H1 (cell line): ENCODE measurements at places on chromosomes 3 and 15. TPM values are rescaled to one million over a fixed set of nuclear protein-coding genes. Genes with fewer than 3 reads are reported as not detected.

The GOLGA6B gene
- not detected in 2 replicates for total RNA-seq

DNA sequence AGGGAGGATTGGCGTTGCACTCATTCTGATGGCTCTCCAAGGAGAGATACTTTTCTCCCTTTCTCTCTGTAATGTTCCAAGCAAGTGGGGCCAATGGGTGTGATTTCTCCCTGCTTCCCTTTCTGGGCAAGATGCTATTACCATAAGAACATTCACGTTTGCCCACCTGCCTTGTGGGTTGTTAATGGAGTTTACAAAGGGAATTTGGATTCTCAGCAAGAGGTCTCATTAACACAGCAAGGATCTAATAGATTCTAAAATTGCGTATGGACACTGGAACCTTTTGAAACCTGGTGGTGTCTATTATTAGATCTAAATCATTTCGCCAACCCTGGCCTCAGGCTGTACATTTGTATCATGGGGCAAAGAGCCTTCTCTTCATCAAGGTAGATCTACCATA, 74.1 kb downstream of the SLCO3A1 start:
- no peak for DNase-seq

The RTP3 gene
- 0.33 TPM in 1 of 2 replicates, not detected in the other for total RNA-seq

The OR5K2 gene
- not detected in 2 replicates for total RNA-seq

The GABRR3 gene
- total RNA-seq = not detected in 2 replicates

The RPL39L gene
- 67.7 and 77.0 TPM in 2 replicates for total RNA-seq

DNA sequence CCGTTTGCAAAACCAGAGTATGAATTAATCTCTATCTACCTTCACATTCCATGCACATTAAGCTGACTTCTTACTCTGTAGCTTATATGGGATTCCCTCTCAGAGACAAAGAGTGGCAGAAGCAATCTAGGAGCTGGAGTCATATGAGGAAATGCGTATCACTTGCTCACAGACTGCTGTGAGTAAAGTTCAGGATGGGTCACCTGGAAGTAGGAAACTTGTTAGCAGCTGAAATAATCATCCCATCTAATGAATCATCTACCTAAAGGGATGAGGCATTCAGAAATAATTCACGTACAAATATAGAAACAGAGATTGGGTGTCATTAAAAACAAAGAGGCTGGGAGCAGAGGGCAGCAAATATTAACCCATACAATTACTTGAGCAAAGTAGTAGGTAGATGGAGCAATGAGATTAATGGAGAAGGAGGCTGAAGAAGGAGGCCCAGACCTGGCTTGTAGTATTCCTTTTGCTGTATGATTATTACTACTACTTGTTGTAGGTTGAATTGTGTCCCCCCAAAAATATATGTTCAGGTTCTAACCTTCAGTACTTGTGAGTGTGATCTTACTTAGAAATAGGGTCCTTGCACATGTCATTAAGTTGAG, 866.3 kb downstream of the ROBO2 start:
- no peak for DNase-seq

The SPINK8 gene
- not detected in 2 replicates for total RNA-seq

The FAM43A gene
- total RNA-seq = 2.6 and 2.9 TPM in 2 replicates

The TRAT1 gene
- total RNA-seq = not detected in 2 replicates

GRCh38 chr3:158152186-158152585, 42.3 kb downstream of the RSRC1 start:
- DNase-seq = no peak

GRCh38 chr15:90456236-90456635, 68.2 kb downstream of the IQGAP1 start:
- DNase-seq = peak; percentile 3

The C3orf85 gene
- total RNA-seq = not detected in 2 replicates

GRCh38 chr15:45182996-45183395, 4.8 kb downstream of the SHF start:
- DNase-seq = no peak

The NTRK3 gene
- 4.5 and 4.6 TPM in 2 replicates for total RNA-seq

DNA sequence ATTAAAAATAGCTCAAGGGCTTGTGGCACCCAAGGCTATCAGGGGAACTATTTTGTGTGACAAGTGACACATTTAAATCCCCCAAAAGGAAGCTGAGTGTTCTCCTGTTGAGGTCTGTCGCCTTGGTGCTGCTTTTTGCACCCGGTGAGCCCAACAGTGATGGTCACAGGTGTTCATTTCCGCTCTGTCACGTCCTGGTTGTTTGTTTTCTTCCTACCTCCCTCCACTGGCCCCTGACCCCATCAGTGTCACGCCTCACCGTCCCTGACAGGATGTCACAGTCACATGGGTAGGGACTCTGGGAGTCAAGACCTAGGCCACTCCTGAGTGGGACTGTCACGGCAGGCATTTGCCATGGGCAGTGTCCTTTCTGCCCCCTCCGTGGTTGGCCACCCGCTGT, 11.2 kb downstream of the SLCO3A1 start:
- DNase-seq = no peak

The SPRED1 gene
- total RNA-seq = 30.3 and 32.6 TPM in 2 replicates

DNA sequence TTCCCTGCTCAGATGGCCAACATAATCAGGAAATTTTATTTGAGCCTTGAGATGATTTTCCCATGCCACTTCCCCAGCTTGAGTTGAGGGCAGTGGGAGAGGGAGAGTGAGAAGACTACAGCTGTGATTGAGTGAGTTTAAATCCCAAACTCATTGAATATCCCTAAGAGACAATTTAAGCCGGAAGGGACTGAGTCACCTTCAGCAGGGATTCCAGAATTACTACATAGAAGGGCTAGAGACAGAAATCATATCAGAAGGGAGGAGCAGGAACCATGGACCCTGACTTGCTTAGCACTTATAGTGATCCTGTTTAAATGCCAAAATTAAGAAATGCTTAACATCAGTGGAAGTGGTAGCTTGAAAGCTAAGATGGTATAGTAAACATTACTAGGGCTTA, 312.2 kb upstream of the SLCO3A1 start:
- no peak for DNase-seq

DNA sequence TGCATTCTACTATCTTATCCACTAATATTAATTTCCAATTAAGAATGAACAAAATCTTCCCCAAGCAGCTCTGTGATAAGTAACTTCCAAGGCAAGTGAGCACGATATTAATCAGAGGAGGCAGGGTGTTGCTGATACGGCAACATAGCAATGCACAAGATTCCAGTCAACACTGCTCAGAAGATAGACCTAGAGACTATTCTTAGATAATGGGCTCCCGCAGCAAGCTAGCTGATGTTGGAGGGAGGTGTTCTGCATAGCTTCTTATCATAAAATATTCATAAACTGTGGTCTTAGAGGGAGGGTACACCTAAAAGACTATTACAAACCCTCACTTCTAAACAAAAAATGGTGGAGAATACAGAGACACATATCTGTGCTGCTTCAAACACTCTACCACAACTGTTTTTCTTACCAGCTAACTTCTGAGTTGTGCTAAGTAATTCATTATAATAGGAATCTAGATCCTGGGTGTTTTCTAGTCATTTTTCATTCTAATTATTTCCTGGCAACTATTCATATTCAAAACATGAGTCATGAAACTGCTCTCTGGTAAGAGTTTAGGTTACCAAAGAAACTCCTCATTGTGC, 382.0 kb upstream of the SOX14 start:
- no peak for DNase-seq

- peak; percentile 40 for DNase-seq
These were observed 83.5 kb upstream of the ABHD17C start for GRCh38 chr15:80611543-80612080.

- peak; percentile 58 for DNase-seq
These were observed 408.9 kb upstream of the THBS1 start for GRCh38 chr15:39171944-39172368.

DNA sequence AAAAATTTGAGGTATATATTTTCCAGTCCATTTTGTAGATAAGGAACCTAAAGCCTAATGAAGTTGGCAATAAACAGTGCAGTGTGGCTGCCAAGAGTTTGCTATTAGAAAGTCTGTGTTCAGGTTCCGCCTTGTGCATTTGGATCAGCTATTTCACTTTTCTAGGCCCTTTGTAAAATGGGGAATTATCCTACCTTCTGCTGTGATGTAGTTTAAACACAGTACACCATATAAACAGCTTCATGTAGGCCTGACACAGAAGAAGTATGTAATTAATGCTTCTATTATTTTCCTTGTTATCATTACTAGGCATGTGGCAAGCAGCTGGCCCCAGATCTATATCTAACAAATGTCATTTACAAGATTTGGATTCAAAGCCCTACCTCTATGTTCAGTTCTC, 456.3 kb downstream of the GABRG3 start:
- no peak for DNase-seq

The COX5A gene
- total RNA-seq = 367 and 373 TPM in 2 replicates

DNA sequence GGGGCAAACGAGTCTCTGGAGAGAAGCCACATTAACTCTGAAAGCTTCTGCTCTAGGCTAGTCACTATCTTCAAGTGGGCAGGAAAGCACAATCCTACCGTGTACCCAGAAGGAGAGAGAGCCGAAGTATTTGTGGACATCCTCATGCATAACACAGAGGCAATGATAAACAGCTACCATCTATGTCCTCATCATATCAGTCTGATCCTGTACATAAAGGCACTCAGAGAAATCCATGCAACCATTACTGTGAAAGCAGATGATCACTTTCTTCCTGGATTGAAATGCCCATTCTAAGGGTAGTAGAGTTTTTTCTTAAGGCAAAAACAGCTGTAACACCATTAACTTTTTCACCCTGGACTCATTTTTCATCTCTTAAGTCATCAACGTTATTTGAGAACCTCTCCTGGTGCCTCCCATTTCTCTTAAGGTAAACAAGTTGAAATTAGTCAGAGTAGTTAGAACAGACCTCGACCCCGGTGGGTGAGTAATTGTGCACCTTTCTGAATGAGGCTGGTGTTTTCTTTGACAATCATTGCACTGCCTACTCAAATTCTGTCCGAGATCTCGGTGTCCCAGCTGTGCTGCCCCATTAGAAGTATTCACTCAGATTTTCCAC, 327.4 kb downstream of the SHQ1 start:
- no peak for DNase-seq

The ZBED2 gene
- total RNA-seq = not detected in 2 replicates

GRCh38 chr3:119631516-119631915, 28.9 kb downstream of the POPDC2 start:
- DNase-seq = no peak

- DNase-seq = no peak
These were observed 93.8 kb downstream of the FRMD5 start for GRCh38 chr15:44101286-44101685.

GRCh38 chr15:50113992-50114780, 4.8 kb downstream of the ATP8B4 start:
- DNase-seq = no peak

The SRP14 gene
- 180 and 186 TPM in 2 replicates for total RNA-seq

DNA sequence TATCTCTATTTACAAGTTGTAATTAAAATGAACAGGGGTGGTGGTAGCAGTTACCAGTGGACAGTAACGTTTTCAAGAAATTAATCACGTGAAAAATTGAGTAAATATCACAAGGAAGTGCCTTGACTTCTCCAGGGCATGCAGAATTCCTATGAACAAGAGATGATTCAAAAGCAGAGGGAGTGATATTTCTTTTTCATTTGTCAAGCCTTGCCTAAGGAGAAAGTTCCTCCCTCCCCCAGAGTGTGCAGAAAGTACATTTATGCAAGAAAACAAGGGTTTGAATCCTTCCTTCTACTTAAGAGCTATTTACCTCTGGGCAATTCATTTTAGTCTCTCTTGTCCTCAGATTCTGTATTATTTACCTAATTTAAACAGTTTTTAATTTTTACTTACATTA, 53.3 kb upstream of the ZNF385D start:
- DNase-seq = no peak

DNA sequence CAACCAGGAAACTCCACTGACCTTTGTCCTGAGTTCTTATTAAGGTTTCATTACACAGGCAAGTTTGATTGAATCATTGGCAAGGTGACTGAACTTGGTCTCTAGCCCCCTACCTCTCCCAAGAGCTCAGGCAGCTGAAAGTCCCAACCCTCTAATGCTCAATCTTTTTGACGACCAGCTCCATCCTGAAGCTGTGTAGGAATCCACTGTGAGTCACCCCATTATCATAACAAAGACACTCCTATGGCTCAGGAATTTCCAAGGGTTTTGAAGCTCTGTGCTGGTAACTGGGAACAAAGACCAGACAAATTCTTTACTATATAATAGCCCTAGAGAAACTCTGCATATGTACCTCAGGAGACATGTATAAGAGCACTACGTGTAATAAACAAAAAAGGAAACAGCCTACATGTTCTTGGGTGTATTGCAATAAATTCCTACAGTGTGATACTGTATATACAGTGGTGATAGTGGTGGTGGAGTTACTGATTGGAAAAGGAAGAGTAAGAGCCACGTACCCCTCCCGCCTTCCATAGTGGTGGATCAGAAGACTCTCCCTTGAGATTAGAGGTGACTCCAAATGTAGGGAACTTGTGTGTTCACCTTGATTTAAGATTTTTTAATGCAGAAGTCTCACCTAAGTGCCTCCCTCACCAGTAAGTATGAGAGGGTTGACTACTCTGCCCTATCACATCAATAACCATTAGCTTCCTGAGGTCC, 116.6 kb downstream of the ST8SIA2 start:
- peak; percentile 54 for DNase-seq
